ENCODE measurements at places on chromosomes 2 and 18.

- DNase-seq, result no peak
Observed at GRCh38 chr2:73107211-73107926, 5.4 kb downstream of the RAB11FIP5 start.

GRCh38 chr2:233082931-233083755, 23.0 kb downstream of the INPP5D start:
- DNase-seq, result no peak

- no peak for DNase-seq
Observed at GRCh38 chr2:129347486-129348217, 631.8 kb upstream of the RAB6C start.

DNA sequence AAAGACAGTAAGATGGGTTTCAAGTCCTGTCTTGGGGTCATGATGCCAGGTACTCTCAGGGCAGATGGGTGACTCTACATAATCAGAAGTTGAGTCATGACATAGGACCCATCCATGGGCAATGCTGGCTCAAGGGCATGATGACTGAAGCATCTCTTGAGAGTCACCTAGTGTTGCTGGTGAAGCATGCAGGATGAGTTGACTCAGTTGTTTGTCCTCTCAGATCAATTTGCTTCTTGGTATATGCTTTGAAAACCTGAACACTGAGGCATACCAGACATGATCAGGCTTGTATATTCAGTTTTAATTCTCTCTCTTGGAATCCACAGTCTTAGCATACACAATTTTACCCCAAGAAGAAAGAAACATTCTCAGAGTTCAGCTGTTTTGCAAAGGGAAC, 658.9 kb upstream of the NXPH2 start:
- DNase-seq, result no peak

DNA sequence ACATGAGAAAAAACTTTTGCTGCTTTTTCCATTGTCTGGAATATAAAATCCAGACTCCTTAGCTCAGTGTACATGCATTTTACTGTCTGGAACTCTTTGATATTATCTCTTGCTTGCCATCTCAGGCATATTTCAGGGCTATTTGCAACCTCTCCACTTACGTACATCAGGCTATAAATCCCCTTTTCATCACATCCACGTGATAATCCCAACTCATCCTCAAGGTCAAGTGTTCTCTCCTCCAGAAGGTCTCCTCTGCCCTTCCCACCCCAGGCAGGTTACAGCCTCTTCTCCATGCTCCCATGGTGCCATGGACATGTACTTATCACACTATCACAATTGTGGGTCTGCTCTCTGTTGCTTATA, 202.5 kb upstream of the RBMS1 start:
- no peak for DNase-seq

- no peak for DNase-seq
Observed at GRCh38 chr2:60054571-60055340, 498.7 kb downstream of the BCL11A start.

All from NCI-H1930 (cell line).